ENCODE measurements at places on chromosomes 12 and 14.

GRCh38 chr12:45532113-45532512, 197.4 kb upstream of the ARID2 start:
- DNase-seq, result no peak

- DNase-seq, result no peak
These were observed 71.8 kb downstream of the DAD1 start for GRCh38 chr14:22517117-22517720.

- no peak for DNase-seq
These were observed 28.4 kb upstream of the BDKRB2 start for GRCh38 chr14:96176275-96176674.

DNA sequence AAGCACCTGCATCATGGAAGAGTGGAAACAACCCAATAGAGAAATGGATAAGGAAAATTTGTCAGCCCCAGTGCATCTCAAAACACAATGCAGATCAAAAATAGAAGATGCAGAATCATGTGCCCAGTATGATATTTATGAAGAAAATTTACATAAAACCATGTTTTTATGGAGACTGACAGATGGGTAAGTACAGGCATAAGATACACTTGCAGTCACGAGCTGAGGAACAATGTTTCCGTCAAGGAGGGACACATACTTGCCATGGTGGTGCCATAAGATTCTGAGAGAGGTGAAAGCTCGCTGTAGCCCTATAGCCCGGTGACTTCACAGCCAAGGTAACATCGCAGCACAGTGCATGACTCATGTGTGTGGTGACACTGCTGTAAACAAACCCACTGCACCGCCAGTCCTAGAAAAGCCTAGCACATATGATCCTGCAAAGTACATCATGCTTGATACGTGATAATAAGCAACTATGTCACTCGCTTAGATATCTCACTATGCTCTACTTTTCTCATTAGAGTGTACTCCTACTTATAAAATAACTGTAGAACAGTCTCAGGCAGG, 112.6 kb downstream of the RIMBP2 start:
- DNase-seq, result no peak

Data from SK-N-DZ (cell line).